ENCODE measurements at places on chromosomes 7 and 10. TPM values are rescaled to one million over a fixed set of nuclear protein-coding genes. Genes with fewer than 3 reads are reported as not detected.

The CREB5 gene
- 7.6 TPM for total RNA-seq

The ITPRID1 gene
- not detected for total RNA-seq

The SLC25A13 gene
- 10.3 TPM for total RNA-seq

The HOXA1 gene
- total RNA-seq, result 0.52 TPM

The XRCC2 gene
- total RNA-seq, result 1.2 TPM

The HMX2 gene
- total RNA-seq, result not detected

The LAMTOR4 gene
- 52.0 TPM for total RNA-seq

The CRTAC1 gene
- 0.07 TPM for total RNA-seq

The TMEM196 gene
- not detected for total RNA-seq

The CRPPA gene
- 1.4 TPM for total RNA-seq

The CALHM2 gene
- total RNA-seq, result 22.6 TPM

The SUGCT gene
- total RNA-seq, result 8.4 TPM

The CPA2 gene
- not detected for total RNA-seq

The NUTM2D gene
- total RNA-seq, result 1.9 TPM

All from smooth muscle cell of the pulmonary artery (primary cell).